ENCODE measurements at places on chromosomes 4 and X. TPM values are rescaled to one million over a fixed set of nuclear protein-coding genes. Genes with fewer than 3 reads are reported as not detected.

DNA sequence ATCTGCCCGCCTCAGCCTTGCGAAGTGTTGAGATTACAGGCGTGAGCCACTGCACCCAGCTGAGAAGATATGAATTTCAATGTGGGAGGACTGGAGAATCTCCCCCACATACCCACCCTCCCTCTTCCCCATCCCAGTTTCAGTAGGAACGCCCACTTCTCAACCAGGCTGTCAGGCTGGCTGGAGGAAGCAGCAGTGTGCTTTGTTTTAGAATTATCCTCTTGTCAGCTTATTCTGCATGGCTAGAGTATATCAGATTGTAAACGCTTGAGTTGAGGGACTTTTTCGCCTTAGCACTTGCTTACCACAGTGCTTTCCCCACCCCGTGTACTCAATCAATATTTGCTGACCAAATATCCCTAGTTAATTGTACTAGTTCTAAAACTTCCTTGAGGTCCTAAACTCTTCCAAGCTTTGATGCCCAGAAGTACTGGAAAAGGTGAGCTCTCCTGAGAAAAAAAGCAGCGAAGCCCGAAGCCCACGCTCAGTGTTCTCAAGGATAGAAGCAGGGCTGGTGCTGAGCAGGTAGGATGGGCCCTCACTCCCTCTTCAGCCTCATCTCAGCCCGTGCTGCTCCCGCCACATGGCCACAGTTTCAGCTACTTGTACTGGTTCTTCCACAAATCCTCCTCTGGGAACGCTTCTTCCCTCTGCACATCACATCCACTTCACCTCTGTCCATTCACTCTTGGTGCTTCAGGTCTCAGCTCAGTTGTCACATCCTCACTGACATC lies 7.3 kb upstream of the ARHGAP10 start:
- DNase-seq, result no peak

- no peak for DNase-seq
Measured at GRCh38 chr4:16617011-16617410, 281.4 kb downstream of the LDB2 start.

DNA sequence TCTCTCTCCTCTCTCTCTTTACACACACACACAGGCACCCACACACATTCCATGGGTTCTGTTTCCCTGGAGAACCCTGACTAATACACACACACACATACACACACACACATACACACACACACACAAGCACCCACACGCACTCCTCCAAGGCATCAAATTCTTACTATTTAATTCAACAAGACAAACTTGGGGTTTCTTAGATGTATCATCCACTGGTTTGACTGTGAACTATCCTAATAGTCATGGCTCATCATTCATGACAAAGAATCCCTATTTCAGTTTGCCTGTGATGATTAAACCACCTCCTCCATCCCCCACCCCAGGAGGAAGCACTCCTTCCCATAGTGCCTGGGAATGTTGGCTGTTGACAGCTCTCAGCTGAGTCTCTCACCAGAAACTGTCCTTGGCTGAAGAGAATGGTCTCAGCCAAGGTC lies 98.2 kb downstream of the USP46 start:
- no peak for DNase-seq

DNA sequence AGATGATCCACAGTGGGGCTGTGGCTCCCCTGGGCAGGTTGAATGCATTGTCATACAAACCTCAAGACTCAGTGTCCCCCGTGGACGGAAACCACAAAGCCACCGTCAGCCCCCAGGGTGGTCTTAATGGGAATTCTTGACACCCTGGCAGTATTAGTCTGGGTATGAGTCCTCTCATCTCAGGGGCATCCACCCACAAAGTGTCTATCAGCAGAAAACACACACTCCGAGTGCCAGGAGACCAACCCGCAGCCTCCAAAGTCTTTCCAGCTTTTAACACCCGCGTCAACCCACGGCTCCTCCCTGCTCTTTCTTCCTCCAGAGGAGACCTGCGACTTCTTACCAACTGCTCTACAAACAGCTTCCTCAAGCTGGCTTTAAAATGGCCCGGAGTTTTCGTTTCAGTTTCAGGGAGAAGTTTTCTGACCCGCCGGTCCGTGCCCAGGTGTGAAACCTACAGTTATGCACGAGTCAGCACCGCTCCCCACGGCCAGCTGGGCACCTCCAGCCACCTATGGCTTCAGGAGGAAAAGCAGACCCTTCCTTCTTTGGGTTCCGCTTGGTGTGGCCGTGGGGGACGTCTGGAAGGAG lies 14.4 kb upstream of the ASMTL start:
- DNase-seq, result peak; percentile 49

DNA sequence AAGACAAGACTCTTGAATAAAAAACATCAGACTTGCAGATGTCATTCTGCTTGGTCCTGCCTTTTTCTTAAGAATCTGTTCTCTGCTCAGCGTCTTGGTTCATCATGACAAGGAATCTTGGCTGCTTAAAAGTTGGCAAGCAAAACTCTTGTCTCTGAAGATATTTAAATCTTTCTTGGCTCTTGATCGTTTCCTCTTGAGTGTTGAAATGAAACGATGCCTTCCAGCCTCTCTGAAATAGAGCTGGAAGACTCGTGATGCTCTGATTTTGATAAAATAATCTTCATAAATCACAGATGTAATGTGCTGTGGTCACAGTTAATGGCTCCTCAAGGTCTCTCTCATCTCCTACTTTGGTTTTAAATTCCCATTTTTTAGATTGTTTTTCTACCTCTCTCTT lies 39.9 kb upstream of the TMEM192 start:
- no peak for DNase-seq

DNA sequence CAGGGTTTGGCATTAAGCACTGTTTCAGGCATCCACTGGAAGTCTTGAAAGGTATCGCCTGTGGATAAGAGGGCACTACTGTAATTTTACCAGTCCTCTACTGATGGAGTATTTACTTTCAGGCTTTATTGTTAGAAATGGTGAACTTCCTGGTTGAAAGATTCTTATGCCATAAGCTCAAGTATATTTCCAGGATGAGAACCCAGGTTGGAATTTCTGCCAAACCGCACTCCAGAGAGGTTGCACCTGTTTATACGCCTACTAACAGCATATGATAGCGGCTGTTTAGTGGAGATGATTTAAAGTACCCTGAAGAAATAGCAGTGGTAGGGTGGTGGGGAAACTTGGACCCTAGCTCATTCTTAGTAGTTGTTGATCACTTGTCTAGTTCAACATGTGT lies 9.9 kb downstream of the FNIP2 start:
- no peak for DNase-seq

- no peak for DNase-seq
Measured at GRCh38 chrX:30259927-30260326, 13.0 kb downstream of the MAGEB1 start.

DNA sequence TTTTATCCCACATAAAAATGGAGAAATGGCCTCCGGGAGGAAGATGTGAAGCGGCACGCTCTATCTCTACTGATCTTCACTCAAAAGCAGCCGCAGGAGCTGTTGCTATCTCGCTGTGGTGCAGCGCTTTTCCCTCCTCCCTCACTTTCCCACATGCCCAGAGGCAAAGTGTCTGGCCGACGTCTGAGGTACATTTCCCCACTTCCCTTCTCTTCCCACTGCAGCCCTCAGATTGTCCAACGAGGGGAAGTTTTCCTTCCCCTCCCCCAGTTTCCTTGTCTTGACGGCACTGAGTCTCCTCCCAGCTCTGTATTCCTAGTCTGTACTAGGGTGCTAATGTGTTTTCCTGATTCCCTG lies 660 bp upstream of the COL25A1 start:
- DNase-seq, result no peak

DNA sequence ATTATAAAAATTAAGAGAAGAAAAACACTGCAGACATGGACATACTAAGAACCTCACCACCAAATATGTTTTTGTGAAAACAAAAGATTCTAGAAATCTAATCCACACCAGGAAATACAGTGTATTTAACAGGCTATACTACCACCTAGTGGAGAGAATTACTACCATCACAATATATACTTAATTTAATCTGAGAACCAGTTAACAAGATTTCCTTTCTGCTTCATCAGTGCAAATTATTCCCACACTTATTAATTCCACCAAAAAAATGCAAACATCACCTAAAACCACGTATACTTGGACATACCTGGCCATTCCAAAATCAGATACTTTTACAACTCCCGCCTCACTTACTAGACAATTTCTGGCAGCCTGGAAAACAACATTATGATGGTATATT lies 7.0 kb upstream of the TXK start:
- no peak for DNase-seq

GRCh38 chr4:83281307-83281706 lies 3.3 kb downstream of the COQ2 start:
- no peak for DNase-seq

DNA sequence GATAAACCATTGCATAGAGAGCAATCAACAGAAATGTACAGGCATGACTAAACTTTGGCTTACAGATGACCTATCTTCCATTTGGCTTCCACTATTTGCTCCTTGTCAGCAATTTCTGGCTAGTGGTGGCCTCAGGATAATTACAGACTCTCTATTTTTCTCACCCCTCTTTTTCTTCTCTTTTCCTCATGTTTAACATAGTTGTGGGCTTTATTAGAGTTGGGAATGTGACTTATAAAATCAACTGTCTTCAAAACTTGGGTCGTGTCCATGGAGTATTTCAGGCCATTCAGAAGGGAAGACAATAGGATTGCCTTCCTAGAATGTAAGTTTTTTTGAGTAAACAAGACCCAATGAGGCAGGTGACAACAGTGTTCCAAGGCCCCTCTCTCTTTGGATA lies 236.2 kb downstream of the FRAS1 start:
- DNase-seq, result no peak

GRCh38 chr4:104795264-104795939 lies 300.7 kb upstream of the CXXC4 start:
- no peak for DNase-seq

DNA sequence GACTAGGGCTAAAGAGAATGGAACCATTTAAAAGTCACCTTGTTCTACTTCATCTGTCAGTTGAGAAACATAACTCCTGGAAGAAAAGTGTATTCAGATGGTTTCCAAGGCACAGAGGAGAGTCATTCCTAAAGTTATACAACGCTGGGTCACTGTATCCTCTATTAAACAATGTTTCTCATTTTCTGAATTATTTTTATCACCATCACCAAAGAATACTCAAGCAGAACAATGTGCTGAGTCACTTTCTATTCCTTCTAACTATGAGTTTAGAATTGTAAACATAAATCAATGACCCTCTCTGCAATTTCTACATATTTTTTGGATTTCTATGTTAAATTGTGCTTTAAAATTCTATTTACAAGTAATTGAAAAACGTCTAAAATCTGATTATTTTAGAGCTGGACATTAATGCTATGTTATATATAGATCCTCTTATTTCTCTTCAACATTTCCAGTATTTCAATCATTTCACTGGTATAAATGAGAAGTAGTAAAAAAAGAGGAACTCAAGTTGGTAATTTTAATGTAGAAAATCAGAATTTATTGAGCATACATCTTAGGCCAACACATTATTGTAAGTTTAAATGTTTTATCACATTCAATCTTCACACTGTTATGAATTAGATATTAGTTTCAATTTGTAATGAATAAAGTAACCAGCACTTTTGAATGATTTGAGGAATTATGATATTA lies 7.5 kb downstream of the DTHD1 start:
- no peak for DNase-seq

GRCh38 chrX:49272421-49272820 lies 2.8 kb downstream of the PPP1R3F start:
- DNase-seq, result peak; percentile 27

DNA sequence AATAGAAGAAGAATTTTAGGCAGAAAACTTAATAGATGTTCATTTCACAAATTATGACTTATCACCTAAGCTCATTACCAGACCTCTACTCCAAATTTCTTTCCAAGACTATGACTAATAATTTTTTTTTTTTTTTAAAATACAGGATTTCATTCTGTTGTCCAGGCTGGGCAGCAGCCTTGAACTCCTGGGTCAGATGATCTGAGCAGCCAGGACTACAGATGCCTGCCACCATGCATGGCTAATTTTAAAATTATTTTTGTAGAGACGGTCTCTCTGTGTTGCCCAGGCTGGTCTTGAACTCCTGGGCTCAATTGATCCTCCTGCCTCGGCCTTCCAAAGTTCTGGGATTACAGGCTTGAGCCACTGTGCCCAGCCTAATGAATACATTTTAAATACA lies 119.2 kb downstream of the ARHGAP10 start:
- DNase-seq, result no peak

- DNase-seq, result peak; percentile 52
Measured at GRCh38 chrX:1093586-1094421, 118.6 kb downstream of the CRLF2 start.

GRCh38 chr4:116088771-116089170 lies 975.4 kb upstream of the NDST4 start:
- no peak for DNase-seq

- DNase-seq, result no peak
Measured at GRCh38 chr4:143641361-143641760, 59.1 kb downstream of the FREM3 start.

DNA sequence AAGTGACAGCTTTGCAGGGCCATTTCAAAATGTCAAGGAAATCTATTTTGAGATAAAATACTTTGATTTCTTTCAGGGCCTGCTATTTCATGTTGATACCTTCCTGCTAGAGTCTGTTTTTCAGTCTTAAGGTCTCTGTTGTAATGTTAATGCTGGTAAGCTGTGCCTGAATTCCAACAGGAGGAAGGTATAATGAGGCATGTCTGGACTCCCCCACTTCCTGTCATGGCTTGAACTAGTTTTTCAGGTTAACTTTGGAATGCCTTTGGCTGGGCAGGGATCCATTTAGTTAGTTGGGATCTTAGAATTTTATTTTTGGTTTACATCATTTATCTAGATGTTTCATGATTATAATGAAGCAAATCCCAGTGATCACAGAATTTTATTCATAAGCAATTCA lies 279.0 kb downstream of the CFAP47 start:
- DNase-seq, result no peak

DNA sequence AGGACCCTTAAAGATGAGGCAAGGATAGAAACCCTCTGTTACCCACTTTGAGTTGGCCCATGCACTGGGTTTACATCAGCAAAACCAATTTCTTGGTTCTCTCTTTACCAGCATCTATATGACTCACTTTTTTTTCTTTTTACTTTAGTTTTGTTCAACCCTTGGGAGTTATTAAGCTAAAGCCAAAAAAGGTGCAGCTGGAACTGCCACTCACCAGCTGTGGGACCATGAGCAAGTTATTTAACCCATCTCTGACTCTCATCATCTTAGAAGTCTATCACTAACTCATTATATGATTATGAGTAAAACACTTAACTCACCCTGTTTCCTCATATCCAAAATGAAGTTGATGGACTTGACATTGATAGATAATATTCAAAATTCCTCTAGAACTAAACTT lies 53.4 kb downstream of the GABRB1 start:
- DNase-seq, result no peak

The CXCL13 gene
- total RNA-seq, result not detected

The PDS5A gene
- 60.5 TPM for total RNA-seq

The IGSF1 gene
- 0.49 TPM for total RNA-seq

The ZCCHC18 gene
- 2.9 TPM for total RNA-seq

The COX7B2 gene
- total RNA-seq, result not detected
